ENCODE measurements at places on chromosomes 3 and 15.

DNA sequence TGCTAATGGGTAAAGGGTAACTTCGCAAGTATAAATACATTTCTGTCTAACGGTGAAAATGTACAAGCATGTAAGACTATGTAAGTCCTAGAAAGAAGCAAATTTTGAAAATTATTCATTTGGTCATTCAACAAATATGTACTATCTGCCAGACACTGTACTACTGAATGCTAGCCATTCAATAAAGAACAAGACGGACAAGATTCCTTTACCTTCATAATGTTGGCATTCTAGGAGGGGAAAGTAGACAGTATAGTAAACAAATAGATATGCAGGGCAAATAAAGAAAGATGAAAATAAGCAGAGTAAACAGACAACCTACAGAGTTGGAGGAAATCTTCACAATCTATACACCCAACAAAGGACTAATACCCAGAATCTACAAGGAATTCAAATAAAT is 32.7 kb downstream of the C3orf70 start:
- DNase-seq: no peak

GRCh38 chr3:135231737-135232136 is 436.7 kb downstream of the EPHB1 start:
- DNase-seq: no peak

DNA sequence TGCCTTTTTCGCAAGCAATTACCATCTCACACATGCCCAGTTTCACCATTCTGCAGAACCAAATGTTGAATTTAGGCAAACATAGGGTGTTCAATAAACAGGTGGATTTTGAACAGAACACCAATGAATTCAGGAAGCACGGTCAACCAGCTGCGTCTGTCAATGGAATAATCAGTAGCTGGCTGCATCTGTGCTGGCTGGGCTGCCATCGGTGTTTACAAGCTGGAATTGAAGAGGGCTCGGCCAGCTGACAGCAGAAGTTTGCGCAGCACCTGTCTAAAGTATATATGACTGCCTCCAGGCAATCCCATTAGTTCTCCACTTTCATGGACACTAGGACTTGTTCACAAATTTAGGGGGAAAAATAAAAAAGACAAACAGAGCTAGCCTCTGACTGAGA is 996.4 kb upstream of the CFAP20DC start:
- DNase-seq: no peak

GRCh38 chr3:70519913-70520659 is 207.6 kb upstream of the MDFIC2 start:
- no peak for DNase-seq

GRCh38 chr3:147191795-147192385 is 214.5 kb downstream of the ZIC4 start:
- no peak for DNase-seq
